ENCODE measurements at places on chromosomes 11 and 22. TPM values are rescaled to one million over a fixed set of nuclear protein-coding genes. Genes with fewer than 3 reads are reported as not detected.

- H3K4me3 ChIP-seq: no peak overlapping the region
- H3K36me3 ChIP-seq: no peaks in the 10 kb centered on the region
- no peaks in the 10 kb centered on the region for H3K27me3 ChIP-seq
- H3K4me1 ChIP-seq: no peaks in the 10 kb centered on the region
- no peak for DNase-seq
These were observed 62.0 kb downstream of the FDX1 start for GRCh38 chr11:110491577-110492320.

- no peaks in the 10 kb centered on the region for H3K36me3 ChIP-seq
- H3K27ac ChIP-seq: no peak overlapping the region
- no peaks in the 10 kb centered on the region for H3K4me1 ChIP-seq
- no peak overlapping the region for H3K4me3 ChIP-seq
These were observed 655.7 kb downstream of the METTL15 start for GRCh38 chr11:28763876-28764275.

DNA sequence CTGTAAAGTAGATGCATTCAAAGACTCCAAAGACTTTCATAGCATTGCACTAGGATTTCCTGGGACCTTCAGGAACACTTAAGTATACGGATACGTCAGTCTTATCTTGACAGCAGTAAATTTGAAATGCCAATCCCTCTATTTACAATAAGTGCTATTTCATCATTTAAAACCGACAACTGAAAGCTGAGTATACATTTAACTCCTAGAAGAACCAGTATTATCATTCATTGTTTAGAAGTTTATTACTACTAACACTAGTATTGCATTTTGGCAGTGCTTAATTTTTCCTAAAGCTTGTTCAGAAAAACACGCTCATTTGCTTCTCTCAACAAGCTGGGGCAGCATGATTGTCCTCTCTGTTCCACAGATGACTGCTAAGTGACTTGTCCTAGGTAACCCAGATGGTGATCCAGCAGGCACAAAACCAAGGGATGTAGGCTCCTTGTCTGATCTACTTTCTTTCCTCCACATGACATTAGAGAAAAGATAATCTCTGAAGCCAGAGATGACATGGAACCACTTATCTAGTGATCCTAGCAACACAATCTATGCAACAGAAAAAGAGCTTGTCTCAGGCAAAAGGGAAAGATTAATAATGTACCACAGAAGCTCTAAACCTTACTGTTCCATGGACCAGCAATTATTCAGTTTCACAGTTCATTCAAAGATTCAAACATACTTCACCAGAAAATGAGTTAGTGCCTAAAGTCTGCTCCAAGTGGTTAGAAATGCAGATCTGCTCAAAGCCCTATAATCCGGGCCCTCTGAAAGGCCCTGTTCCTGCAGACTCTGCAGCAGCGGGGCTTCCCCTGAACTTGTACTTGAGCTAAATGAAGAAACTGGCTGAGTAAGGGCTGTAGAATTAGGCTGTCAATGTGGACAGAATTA is 5.2 kb downstream of the MAML2 start:
- no peaks in the 10 kb centered on the region for H3K27me3 ChIP-seq
- peak overlapping the region; percentile 5 for H3K4me3 ChIP-seq
- H3K36me3 ChIP-seq: no peaks in the 10 kb centered on the region
- no peaks in the 10 kb centered on the region for H3K4me1 ChIP-seq
- no peak for DNase-seq
- peak overlapping the region; percentile 83 for H3K27ac ChIP-seq

- DNase-seq: peak; percentile 38
- peaks cover 13% of the 10 kb centered on the region for H3K4me1 ChIP-seq
- H3K4me3 ChIP-seq: no peak overlapping the region
- H3K36me3 ChIP-seq: no peaks in the 10 kb centered on the region
These were observed 28.2 kb downstream of the LRRC32 start for GRCh38 chr11:76642341-76642740.

DNA sequence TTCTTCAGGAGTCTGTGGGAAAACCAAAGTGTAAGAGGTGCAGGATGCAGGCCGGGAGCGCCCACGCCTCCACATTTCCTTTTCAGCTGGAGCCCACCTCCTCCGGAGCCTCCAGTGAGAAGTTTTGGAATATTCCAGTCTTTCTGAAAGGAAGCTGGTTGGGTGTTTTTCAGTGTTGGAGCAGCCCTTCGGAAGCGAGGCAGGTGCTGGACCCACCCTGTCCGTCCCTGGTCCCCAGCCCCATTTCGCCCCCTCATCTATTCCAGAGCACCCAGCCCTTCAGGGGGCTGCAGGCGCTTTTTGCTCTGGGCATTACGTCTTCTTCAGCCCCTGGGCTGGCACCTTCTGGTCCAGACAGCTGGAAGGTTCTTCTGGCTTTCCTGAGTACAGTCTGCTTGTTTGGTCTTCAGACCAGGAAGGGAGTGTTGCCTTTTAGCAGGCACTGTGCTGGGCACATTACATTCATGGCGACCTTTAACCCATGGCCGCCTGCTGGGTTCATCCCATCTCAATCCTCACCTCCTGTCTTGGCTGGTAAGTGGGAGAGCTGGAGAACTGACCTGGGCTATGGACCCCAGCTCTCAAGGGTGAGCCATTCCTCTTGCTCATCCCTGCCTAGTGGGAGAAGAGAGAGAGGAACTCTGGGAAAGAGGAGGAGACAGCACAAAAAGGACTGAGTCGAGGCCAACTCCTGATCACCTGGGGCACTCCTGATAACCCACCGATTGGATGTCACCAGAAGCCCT is 710 bp upstream of the THY1 start:
- no peaks in the 10 kb centered on the region for H3K36me3 ChIP-seq
- DNase-seq: no peak
- no peak overlapping the region for H3K4me3 ChIP-seq
- peaks cover 7% of the 10 kb centered on the region for H3K27me3 ChIP-seq

DNA sequence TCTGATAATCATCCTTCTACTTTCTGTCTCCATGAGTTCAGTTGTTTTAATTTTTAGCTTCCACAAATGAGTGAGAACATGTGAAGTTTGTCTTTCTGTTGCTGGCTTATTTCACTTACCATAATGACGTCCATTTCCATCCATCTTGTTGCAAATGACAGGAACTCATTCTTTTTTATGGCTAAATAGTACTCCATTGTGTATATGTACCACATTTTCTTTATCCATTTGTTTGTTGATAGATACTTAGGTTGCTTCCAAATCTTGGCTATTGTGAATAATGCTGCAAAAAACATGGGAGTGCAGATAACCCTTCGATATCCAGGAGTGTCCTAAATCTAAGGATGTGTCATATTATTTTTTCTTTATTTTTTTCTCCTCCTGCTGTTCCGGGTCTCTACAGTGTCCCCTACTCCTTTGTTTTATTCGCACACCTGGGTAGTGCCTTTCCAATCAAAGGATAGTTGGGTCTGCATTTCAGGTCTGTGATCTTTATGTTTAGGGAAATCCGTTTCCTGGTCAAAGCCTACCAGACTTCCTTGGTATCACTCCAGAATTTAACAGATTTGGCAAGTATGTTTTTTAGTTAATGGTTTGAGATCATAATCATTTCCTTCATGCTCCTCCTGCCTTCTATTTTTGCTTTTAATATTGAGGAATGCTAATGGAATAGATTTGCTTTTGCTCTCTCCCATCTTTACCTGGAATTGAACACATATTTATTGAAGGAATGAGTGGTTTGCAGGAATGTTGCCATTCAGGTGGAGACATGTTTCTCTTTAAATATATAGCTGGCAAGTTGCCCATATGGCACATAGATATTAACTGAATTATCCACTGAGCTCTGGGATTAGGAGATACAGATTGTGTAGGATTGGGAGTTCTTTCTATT is 53.7 kb downstream of the ARHGEF12 start:
- no peaks in the 10 kb centered on the region for H3K36me3 ChIP-seq
- H3K4me1 ChIP-seq: no peaks in the 10 kb centered on the region
- no peak for DNase-seq
- no peak overlapping the region for H3K27ac ChIP-seq
- H3K27me3 ChIP-seq: no peaks in the 10 kb centered on the region

Gene OR4C11
- not detected for total RNA-seq
